ENCODE measurements at places on chromosomes 3 and 15.

- DNase-seq: no peak
Measured at GRCh38 chr15:99850517-99850916, 117.3 kb upstream of the LYSMD4 start.

DNA sequence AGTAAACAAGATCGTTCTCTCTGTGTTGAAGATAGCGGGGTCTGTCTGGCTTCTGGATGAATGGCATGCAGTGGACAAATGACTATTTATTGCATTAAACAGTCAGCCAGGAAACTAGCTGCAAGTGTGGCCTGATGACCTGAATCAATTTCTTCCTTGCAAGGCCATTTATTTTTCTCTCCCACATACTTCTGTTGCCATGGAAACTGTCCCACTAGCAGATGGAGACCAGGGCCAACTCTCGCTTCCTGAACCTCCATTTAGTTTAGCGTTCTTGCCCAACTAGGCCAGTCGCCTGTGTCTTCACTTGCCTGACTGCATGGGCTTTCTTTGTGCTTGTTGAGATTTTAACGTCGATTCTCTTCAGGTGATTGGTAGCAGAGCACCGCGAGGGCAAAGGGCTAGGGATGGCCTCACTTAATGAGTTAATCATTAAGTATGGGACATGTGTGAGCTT lies 27.6 kb downstream of the LMCD1 start:
- DNase-seq: no peak

GRCh38 chr15:56804279-56804678 lies 71.0 kb upstream of the ZNF280D start:
- no peak for DNase-seq

DNA sequence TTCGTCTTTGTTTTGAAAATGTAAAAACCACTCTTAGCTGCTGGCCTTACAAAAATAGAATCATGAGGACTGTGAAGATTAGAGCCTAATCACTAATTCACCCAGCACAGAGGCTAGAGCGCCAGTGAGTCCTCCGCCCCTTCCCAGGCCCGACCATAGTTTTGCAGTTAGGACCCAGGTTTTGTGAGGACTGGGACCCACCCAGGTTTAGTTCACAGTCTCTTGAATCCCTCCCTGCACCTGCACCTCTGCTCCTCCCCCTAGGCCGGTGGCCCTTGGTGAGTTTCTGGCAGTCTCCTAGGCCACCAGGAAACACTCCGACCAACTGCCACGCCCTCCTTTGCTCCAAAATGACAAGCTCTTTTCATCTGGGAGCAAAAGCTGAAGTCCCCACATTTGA lies 136.0 kb upstream of the CCDC54 start:
- DNase-seq: peak; percentile 67

DNA sequence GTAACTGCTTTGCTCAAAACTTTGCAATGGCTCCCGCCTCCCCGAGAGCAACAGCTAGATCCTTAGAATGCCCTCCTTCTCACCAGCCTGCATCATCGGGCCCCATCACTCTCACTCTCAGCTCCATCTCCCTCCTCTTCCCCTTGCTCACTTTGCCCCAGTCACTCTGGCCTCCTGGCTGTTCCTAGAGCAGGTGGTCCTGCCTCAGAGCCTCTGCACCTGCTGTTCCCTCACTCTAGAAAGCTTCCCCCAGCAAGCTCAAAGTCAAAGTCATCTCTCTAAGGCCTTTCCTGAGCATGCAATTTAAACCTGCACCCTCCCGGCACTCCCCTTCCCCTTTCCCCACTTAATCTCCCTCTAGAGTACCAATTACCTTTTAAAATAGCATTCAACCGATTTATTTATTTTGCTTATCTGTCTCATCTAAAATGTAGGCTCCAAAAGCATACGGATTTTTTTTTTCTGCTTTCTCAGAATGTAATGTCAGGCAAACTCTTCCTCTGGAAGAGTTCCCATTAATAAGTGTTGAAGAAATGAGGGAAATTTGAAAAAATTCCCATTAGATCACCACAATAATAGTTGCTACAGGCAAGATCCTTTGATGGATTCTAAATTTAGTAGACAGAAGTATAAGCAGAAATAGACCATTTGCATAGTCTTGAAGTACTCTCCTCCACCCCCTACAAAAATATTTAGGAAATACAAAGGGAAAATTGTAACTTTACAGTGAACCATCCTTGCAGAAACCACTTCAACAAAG lies 15.9 kb upstream of the HES1 start:
- DNase-seq: no peak

GRCh38 chr3:65888196-65888595 lies 150.5 kb downstream of the MAGI1 start:
- no peak for DNase-seq

DNA sequence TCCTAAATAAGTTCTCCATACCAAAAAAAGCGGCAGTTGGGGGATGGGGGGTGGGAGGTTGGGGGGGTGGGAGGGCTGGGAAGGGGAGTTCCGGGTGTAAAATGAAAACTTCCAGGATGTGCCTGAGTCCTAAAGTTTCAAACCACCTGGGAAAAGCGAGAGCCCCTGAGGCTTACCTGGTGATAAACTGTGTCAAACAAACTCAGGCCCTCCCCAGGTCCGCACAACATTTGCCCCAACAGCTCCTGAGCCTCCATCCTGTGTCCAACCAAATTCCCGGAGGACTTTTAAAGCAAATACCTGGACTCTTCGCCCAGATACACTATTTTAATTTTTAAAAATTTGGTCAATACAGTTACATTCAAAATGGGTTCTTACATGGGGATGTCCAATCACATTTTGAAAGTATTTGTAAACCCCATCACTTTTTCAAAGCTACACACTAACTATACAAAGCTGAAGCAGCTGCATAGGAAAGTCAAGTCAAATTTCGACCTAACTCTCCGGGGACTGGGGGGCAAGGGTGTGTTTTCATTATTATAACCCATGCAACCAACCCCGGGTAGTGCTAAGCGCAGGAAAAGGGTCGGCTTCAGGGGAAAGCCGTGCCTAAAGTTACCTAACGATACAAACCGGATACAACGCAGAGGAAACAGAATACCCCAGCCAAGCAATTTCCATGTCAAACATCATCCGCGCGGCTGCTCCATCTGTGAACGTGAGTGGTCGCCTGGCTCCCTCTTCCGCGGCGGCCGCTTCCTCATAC lies 685 bp upstream of the FOXB1 start:
- no peak for DNase-seq

DNA sequence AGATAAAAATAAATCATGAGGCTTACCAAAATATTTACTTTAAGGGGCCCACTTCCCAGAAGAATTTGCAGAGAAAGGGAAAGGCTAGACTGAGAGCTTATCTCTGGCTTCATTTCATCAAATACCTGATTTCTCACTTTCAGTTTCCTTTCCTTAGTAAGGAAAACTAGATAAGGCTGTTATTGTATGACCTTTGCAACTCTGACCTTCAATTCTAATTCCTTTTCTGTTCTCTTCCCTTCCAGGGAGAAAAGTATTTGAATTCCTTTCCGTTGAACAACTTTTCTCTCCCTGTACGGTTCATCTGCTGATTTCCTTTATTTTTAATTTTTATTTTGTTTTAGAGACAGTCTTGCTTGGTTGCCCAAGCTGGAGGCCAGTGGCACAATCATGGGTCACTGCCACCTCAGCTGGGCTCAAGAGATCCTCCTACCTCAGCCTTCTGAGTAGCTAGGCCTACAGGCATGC lies 7.1 kb upstream of the PXK start:
- no peak for DNase-seq

Measured in left forelimb (tissue), 1 donor.